Epithelial cell of prostate (primary cell): ENCODE measurements at places on chromosomes 13 and 19.

GRCh38 chr13:76804801-76805200, 81.4 kb downstream of the KCTD12 start:
- no peak for DNase-seq

- peak; percentile 14 for DNase-seq
Observed at GRCh38 chr13:33728271-33729037, 89.5 kb upstream of the RFC3 start.

DNA sequence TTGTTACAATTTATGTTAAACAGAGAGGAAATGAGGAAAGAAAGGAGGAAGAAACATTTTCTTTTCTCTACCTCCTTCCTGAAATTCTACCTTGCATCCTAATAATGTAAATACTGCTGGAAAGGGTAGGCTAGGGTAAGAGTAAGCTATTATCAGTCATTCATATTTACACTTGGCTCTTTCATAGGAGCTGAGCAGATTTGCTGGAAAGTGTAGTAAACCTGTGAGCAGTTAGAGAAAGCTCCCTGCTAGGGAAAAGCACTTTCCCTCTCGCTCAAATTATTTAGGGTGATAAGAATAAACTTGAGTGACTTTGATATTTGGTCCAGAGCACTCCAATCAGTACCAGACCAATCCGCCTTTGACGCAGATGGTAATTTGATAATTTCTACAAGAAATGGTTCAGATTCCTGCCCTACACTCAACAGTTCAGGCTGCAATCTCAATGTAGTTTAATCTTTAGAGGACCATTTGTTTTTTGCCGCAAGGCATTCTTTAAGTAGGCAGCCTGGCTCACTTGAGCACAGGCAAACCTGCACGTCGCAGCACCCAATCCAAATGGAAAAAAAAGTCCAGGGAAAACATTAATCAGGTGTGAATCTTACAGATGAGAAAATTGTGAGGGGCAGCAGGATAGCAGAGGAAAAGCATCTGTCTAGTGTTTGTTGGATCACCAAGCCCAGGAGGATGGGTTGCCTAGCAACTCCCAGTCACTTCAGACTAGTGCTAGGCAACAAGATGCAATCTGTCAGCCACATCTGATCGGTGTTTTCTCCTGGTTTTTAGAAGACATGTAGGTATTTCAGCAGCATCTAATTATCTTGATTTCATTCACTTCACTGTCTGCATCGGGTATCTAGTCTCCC, 68.6 kb upstream of the KL start:
- no peak for DNase-seq

DNA sequence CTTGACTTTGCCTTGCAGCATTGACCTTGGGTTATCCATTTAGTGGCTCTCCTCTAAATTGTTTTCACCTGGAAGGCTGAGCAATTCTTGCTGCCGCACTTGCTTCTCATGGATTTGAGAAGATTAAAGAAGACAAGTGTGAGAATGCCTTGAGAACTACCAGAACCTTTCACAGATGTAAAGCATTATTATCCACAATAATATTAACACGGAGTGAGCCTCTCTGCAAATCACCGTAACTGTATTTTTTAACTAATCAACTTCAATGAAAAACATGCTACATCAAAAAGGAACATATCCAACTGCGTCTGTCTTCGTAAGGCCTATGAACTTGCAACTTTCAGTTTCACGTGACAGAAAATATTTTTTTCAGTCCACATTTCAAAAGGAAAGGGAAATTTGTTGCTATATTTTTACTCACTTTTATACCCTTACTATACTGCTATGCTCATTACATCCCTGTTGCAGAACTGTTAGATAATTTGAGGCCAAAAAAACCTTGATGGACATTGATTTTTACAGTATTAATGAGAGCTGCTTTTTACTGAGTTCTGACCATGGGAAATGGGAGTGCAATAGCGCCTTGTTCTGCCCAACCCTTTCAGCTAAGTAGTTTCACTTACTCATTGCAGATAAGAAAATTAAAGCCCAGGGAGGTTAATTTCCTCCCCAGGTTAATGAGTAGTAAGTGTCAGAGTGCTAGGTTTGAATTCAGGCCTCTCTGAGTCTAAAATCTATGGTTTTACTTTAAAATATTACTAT, 93.8 kb upstream of the RAP2A start:
- DNase-seq: no peak
